ENCODE measurements at places on chromosomes 4 and X.

DNA sequence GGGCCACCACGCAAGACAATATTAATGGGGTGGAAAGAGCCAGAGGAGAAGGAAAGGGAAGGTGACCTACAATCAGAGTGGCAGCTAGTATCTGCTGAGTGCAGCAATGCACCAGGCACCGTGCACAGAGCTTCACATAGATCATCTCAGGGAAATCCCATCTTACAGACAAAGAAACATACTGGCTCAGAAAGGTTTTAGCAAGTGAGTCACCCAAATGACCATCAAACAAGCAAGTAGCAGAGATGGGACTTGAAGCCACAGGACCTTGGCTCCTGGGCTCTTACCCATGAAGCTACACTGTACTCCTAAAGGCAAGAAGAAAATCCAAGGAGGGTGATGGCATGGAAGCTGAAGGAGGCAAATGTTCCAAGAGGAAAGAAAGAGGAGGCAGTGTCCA lies 6.8 kb downstream of the ANXA5 start:
- DNase-seq: no peak

DNA sequence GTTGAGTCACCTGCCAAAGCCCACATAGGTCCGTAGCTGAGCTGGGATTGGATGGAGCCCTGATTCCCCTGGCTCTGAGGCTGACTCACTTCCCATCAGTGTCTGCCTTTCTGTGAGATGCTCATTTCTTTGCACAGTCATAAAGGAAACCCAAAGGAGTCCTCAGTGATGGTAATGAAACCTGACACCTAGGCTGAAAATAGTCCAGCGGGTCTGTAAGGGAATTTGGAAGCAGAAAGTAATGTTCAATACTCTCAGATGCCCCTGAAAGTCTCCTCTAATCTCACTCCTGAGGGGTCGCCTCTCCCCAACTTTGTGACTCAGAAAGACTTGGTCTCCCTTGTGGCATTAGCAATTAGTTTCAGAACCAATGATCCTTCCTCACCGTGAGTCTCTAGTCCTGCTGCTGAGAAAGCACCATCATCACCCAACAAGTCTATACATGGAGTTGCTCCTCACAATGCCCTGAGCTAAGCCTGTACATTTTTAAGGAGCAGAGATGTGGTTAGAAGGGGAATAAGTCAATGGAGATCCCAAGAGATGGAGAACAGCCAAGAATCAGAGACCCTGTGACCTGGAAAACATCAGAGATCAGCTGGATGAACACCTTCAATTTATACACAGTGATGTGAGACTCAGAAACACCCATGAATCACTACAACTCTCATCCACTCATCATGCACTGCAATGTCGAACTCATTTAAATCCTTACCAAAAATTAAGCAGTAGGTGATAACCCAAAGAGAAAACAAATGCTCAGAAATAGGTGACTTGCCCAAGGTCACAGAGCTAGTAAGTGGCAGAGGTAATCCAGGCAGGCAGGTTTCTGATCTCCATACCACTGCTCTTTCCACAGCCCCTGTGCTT lies 219.0 kb upstream of the CPEB2 start:
- DNase-seq: no peak

GRCh38 chr4:138045036-138045435 lies 197.1 kb downstream of the SLC7A11 start:
- DNase-seq: no peak

- no peak for DNase-seq
Observed at GRCh38 chr4:76279462-76279861, 27.1 kb upstream of the STBD1 start.

- no peak for DNase-seq
Observed at GRCh38 chrX:23888887-23889501, 18.7 kb downstream of the APOO start.

DNA sequence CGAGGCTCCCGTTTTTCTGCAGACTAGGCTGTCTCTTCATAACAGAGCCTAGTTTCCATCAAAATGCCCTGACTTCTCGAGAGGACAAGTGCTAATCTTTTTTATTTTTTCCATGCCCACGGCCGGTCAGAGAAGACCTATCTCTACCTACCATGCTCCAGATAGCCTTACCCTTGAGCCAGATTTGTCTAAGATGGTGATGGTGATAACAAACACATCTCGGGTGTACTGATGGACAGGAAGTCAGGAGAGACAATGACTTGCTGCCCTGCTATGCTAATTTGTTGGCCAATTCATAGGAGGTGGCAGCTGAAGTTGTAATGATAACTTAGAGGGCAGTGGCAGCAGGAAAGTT lies 42.2 kb upstream of the NKRF start:
- no peak for DNase-seq

DNA sequence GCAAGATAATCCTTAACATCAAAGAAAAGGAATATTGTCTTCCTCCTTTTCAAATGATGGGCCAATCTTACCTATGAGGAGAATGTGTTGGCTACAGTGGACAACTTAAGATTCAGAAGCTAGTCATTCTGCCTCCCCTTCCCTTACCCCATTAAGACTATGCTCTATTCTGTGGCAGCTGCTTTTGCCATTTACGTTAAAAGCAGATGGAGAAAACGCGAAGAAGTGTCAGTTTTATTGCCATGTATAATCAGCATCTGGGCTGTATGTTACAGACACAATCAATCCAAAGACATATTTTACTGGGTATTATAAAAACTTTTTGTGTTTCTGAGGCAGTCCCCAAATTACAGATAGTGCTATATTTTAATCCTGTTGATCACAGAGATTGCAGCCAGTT lies 196.1 kb upstream of the PACRGL start:
- no peak for DNase-seq

- no peak for DNase-seq
Observed at GRCh38 chr4:63777601-63778000, 631.6 kb downstream of the TECRL start.

DNA sequence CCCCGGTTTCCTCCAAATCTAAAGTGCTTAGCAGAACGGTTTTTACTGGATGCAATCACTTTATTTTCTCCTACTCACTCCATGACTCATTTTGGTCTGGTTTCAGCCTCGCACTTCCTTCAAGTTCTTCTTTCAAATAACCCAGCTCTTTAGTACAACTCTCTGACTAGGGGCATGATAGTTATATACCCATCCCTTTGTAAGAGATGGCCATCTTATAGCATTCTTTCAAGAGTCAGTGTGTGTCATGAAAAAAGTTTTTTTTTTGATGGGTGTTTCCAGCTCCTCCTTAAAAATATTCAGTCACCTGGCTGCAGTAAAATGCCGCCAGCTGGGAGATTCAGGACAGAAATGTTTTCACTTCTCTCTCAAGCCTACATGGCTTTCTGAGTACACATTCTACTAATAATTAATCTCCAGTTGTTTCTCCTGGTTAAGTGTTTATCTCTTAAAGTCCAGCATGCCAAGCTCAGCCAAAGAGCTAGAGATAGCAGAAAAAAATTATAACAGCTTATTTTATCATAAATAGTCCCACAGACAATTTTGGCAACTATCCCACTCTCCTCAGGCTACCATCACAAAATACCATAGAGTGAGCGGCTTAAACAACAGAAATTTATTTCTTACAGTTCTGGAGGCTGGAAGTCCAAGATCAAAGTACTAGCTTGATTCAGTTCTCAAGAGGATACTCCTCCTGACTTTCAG lies 139.3 kb downstream of the GASK1B start:
- no peak for DNase-seq

DNA sequence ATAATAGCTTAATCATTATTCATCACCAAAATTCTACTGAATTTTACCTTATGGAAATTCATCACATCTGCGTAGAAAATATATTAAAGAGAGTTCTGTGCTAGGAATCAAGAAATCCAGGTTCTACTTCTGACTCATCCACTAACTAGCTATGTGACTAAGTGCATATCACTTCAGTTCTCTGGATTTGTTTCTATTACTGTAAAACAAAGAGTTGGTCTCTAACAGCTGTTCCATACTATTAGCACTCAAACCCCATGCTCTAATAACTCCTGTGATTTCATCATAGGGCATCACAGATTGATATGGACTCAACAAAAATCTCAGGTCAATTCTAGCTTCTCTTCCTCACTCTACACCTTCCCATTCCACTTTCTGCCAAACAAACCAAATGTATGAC lies 572.0 kb downstream of the INPP4B start:
- DNase-seq: no peak

GRCh38 chrX:17519358-17519757 lies 144.4 kb downstream of the NHS start:
- no peak for DNase-seq

- DNase-seq: no peak
Observed at GRCh38 chr4:151801547-151802516, 41.0 kb upstream of the GATB start.

DNA sequence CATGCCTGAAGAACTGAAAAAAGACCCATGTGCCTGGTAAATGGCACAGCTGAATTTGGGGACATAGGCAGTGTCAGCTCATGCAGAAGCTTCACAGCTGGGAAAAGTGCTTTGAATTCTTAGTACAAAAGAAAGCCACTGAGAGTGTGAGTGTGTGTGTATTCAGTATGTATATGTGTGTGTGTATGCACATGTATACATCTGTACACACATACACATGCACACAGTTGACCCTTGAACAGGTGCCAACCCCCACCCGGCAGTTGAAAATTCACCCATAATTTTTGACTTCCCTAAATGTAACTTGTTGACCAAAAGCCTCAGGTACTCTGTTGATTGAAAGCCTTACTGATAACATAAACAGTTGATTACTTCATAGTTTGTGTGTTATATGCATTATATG lies 49.5 kb upstream of the ENPP6 start:
- no peak for DNase-seq

DNA sequence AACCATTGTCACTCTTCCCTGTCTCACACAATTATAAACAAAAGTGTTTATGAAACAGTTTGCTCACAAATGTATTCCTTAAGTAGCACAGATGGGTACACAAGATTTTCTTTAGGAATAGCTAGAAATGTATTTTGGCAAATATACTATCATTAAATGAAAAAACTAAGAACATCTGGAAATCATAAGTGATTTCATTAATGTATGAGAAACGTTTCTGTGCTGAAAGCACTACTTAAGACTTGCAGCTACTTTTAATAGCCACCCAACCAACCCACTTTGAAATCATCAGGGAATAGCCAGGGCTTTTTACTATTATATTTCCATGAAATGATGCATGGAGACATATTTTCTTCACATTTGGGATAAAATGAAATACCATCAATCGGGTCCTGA lies 62.3 kb upstream of the NAP1L5 start:
- DNase-seq: no peak

DNA sequence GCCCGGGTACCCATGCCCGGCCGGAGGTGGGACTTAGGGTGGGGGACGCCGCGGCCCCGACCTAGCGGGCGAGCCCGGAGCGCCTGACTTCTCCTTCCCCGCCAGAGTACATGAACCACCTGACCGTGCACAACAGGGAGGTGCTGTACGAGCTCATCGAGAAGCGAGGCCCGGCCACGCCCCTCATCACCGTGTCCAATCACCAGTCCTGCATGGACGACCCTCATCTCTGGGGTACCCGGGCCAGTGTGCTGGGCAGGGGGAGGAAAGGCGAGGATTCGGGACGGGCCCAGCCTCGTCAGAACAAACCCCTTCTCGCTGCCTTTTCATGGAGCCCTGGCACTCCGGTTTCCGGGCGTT lies 622 bp downstream of the TAFAZZIN start:
- DNase-seq: no peak

GRCh38 chr4:61739887-61740286 lies 539.8 kb downstream of the ADGRL3 start:
- no peak for DNase-seq

DNA sequence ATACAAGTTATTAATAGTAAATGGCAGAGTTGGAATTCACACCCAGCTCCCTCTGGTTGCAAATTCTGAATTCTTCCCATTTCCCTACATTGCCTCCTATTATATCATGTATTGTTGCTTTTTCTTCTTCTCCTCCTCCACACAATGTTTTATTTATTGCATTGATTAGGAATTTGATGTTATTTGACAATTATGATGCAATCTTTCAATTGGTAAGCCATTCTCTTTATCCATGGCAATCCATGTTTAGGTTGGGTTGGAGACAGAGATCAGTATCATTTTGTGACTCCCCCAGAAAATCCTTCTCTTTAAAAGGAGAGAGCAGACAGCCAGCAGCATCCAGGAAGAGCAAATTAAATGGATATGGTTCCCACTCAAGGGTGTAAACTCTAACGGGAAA lies 30.5 kb downstream of the TTC29 start:
- no peak for DNase-seq

DNA sequence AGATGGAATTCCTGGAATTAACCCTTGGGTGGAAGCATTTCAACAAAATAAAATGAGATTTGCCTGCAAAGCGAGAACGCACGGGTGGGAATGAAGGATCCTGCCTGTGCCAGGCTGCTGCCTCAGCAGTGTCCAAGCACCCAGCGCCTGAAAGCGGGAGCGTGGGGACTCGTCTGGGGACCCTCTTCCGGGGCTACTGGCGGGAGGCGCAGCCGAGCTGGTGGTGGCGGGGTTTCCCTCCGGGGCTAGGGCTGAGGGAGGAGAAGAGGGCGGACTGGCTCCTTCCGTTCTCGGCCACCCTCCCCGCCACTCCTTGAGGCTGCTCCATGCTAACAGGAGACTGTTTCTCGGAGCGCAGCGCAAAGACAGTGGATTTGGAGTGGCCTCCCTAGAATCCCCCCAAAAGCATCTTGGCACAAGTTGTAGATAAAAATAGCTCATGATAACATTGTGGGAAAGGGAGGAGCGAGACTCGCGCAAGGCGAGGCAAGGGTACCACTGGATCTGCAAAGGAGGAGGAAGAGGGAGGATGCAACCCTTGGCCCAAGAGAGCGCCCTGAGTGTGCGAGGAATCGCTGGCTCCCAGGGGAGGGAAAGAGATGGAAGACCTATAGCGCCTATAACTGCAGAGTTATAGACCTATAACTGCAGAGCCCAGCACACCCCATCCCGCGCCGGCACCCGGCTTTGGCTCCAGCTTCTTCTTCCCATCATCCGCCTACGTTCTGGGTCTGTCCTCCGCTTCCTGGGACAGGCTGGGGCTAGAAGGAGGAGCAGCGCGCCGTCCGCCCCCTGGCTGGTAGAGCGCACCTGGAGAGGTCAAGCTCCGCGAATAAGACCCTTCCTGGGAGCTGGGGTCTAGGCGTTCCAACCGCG lies 1.3 kb downstream of the HS3ST1 start:
- DNase-seq: no peak

DNA sequence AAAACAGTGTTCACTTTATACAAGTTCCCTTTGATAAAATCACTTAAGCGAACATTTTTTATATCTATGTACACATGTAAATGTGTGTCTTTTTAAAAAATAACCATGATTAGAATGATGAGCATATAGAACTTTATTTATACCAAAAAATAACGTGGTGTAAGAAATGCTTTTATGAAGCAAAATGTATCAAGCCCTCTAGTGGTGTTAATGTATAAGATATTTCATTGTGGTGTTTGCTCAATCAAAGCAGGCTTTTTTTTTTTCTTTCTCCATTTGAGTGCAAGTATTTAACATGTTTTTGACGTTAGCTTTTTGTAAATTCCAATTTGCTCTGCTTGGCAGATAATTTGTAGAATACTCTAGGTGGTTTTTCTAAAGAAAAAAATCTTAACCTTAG lies 2092.4 kb upstream of the TENM3 start:
- peak; percentile 21 for DNase-seq
